Activated CD4-positive, CD25-positive, alpha-beta regulatory T cell treated with anti-CD3 and anti-CD28 coated beads, Interleukin-2, amount 50 U/mL, for 16 hours (primary cell): ENCODE measurements at places on chromosomes 3 and 15.

DNA sequence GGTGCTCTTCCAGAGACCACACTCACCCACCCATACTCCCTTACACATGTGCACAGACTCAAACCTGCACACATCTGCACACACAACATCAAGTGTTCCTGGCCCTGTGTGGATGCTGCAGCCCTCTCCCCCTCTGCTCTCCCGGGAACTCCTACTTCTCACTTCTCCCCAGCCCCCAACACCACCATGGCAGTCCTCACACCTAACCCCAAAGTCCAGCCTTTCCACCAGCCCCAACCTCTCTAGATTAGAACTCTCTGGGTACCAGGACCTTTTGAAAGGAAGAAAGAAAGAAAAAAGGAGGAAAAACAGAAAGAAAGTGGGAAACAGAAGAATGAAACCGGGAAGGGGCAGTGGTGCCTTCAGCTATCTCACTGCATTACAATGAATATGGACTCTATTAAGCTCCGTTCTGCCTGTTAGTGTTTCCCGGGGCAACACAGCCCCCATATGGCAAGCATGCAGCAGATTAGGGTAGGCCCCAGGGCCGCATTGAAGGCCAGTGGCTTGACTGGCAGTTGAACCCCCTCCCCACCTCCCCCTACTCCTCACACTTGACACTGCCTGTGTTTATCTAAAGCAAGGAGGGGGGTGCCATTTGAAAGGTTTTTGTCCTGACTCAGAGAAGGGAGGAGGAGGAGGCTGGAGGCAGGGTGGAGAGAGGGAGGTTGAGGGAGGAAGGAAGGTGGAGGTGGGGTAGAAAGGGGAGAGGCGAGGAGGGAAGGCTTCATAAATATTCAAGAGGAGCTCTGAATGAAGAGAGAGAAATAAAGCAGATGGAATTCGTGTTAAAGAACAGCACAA is 30.1 kb downstream of the BOC start:
- no peak for DNase-seq

DNA sequence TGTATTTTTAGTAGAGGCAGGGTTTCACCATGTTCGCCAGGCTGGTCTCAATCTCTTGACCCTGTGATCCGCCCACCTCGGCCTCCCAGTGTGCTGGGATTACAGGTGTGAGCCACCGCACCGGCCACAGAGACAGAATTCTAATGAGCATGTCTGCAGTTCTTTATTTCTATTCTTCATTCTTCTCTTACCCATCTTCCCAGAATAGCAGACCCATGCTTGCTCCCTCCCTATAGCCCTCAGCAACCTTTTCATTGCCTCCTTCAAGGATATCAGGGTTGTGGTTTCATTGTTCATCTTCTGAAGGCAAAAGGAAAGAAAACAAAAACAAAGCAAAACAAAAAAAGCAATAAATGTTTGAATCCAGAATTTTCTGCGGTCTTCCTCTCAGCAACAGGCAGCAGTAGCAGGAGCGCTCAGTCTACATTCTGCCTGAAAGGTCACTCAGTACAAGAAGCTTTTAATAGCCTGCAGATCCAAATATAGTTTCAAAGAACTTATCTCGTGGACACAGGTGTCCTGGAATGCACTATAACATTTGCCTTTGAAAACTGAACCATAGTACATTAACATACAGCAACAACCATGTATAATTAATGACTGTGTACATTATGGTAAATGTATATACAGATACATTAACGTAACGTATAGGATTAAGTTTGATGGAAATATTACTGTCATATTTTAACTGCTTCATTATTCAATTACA is at the start of gene SMCO1:
Gene SMCO1 (minus strand): TSS at position 434 of the 709 bp plus-strand sequence. CDS start 137 bp downstream, at position 297.
- no peak for DNase-seq

GRCh38 chr3:42503251-42503924 is 945 bp downstream of the VIPR1 start:
- no peak for DNase-seq

DNA sequence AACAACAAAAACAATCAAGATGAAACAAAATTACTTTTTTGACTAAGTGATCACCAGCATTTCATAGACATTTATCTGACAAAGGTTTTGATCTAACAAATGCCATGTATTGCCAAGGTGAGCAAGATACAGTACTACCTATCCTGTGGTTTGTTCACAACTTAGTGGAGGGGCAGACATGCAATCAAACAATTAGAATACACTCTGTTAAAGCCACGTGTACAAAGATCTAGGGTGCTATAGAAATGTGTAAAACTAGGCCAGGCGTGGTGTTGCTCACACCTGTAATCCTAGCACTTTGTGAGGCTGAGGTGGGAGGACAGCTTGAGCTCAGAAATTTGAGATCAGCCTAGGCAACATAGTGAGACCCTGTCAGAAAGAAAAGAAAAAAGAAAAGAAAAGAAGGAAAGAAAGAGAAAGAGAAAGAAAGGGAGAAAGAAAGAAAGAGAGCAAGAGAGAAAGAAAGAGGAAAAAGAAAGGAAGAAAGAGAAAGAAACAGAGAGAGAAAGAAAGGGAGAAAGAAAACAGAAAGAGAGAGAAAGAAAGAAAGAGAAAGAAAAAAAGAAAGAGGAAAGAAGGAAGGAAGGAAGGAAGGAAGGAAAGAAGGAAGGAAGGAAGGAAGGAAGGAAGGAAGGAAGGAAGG is 1.4 kb upstream of the TRIM69 start:
- no peak for DNase-seq

GRCh38 chr3:46297658-46298423 is 55.6 kb downstream of the CCR3 start:
- DNase-seq, result no peak

- DNase-seq, result no peak
Observed at GRCh38 chr3:10116138-10116460, 624 bp downstream of the BRK1 start.

GRCh38 chr15:51203797-51204196 is 109.1 kb upstream of the TNFAIP8L3 start:
- no peak for DNase-seq

- DNase-seq, result no peak
Observed at GRCh38 chr3:146493221-146493620, 23.9 kb upstream of the PLSCR2 start.

- no peak for DNase-seq
Observed at GRCh38 chr3:31777887-31778286, 203.2 kb downstream of the OSBPL10 start.

DNA sequence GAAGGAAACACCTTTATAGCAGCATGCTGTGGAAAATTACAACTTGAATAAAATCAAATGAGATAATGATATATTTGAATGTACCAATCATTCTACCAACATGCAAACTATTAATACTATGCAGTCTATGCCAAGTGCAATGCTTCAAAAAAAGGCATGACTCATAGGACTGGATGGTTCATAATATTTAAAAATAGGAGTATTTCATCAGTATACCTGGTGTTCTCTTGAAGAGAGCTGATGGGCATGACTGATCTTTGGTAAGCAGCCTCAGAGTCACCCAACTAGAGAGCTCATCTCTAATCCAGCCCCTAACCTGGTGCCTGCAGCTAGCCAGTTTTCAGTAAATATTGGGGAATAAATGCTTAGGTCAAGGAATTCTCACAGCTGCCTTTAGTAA is 434.7 kb upstream of the ARRDC4 start:
- DNase-seq, result no peak

DNA sequence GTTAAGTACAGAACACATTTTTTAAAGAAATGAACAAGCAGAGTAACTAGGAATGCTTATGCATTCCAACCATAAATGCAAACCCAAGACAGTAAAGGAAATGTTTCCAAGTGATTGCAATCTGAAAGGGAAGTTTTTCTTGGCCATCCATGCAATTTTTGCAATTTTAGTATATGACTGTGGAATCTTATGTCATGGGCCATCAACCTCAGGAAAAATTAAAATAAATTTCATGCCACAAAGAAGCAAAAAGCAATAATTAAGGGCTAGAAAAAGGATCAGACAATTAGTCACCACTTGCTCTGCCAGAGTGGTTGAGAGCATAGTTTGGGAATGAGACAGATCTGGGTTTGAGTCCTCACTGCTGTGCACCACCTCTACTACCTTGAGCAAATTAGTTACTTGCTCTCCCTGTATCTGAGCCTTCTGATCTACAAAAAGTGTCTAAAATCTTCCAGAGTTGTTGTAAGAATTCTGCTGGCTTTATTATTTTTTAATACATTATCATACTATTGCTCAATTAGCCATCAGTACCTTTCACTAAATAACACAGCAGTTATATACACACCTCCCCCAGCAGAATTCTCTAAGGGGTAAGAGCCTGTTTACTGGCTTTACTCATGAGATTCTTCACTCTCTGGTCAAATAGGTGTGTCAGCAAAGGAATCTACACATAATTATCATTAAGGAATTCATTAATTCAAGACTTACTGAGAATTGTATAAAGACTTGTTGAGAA is 49.7 kb upstream of the FBN1 start:
- no peak for DNase-seq

GRCh38 chr15:25801586-25802284 is 61.4 kb downstream of the ATP10A start:
- no peak for DNase-seq

GRCh38 chr3:8538913-8539312 is 37.3 kb downstream of the LMCD1 start:
- DNase-seq, result no peak

- no peak for DNase-seq
Observed at GRCh38 chr15:69532066-69532465, 79.4 kb downstream of the RPLP1 start.
